ENCODE measurements at places on chromosomes 6 and 20.

DNA sequence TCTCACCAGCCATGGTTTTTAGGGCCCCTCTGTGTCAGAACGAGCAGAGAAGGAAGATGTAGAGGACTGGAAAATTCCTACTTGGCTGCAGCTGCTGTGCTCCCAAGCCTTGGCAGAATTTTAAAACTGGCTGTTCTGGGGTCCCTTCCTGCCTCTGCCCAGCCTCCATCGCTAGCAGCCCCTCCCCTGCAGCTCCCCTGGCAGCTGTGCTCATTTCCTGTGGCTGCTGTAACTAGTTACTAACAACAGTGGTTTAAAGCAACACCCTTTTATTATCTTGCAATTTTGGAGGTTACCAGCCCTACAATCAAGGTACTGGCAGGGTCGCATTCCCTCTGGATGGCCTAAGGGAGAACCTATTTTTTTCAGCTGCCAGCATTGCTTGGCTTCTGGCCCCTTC is 3.7 kb upstream of the CST11 start:
- DNase-seq, result no peak

DNA sequence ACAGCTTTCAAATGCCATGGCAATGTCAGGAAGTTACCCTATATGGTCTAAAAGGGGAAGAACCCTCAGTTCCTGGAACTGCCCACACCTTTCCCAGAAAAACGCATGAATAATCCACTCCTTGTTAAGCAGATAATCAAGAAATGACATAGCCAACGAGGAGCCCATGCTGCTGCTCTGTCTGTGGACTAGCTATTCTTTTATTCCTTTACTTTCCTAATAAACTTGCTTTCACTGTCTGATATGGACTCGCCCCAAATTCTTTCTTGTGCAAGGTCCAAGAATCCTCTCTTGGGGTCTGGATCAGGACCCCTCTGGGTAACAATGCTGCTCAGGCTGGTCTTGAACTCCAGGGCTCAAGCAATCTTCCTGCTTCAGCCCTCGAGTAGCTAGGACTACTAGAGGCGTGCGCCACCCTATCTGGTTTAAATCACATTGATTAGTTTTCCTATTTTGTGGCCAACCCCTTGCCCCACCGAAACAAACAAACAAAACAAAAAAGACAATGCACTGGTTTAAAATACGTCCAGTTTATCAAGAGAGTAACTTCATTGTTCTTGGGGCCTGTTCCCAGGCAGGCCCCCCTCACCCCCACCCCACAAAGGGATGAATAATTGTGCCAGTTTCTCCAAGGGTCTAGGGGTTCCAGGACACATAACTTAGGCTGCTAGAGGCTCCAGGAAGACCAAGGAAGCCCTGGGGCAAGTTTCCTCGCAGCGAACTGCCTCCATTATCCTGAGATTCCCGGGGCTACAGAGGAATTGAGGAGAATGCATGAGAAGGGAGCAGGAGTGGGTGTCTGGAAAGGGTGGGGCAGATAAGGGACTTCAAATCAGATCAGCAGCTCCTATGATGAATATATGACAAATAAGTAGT is 10.1 kb upstream of the AKAP12 start:
- no peak for DNase-seq

- DNase-seq, result no peak
Measured at GRCh38 chr6:12403201-12403826, 113.2 kb downstream of the EDN1 start.

DNA sequence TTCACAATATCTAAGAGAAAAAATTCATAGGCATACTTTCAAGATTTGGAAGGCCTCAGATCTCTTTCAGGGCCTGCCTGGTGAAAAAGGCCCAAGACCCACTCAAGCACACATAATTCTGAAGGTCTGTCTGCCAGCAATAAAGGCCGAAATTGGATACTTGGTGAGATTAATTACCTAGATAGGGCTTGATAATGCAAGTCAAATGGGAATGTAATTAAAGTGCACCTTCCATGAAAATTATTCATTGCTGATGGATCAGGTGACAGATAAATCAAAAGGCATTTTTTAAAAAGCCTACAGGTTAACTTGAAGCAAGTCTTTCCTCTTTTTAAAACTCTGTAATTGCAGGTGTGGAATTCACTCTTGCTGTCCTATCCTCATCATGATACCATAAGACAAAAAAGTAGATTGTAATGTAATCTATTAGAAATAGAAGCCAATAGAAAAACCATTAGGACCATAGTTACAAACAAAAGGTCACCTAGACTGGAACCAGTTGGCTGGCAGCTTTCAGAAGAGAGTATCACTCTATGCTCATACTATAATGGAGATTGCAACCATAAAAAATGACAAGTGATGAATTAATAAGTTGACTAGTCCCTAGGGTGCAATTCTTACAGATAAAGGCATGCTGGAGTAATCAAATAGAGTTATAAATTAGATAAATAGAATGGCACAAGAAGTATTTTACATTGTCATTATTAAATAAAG is 77.3 kb downstream of the EPHA7 start:
- no peak for DNase-seq

- no peak for DNase-seq
Measured at GRCh38 chr6:104614394-104614793, 245.3 kb downstream of the HACE1 start.

DNA sequence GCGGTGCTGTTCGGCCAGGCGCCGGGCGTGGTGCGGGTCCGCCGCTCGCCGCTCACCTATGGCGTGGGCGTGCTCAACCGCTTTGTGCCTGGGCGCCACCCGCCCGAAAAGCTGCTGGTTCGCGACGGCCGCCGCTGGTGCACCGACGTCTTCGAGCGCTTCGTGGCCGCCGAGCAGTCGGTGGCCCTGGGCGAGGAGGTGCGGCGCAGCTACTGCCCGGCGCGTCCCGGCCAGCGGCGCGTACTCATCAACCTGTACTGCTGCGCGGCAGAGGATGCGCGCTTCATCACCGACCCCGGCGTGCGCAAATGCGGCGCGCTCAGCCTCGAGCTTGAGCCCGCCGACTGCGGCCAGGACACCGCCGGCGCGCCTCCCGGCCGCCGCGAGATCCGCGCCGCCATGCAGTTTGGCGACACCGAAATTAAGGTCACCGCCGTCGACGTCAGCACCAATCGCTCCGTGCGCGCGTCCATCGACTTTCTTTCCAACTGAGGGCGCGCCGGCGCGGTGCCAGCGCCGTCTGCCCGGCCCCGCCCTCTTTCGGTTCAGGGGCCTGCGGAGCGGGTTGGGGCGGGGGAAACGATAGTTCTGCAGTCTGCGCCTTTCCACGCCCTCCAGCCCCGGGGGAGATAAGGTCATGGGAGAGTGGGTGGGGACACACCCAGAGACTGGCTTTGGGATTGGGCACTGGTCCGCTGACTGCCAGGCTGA is 15.7 kb downstream of the ADISSP start:
- DNase-seq, result no peak

DNA sequence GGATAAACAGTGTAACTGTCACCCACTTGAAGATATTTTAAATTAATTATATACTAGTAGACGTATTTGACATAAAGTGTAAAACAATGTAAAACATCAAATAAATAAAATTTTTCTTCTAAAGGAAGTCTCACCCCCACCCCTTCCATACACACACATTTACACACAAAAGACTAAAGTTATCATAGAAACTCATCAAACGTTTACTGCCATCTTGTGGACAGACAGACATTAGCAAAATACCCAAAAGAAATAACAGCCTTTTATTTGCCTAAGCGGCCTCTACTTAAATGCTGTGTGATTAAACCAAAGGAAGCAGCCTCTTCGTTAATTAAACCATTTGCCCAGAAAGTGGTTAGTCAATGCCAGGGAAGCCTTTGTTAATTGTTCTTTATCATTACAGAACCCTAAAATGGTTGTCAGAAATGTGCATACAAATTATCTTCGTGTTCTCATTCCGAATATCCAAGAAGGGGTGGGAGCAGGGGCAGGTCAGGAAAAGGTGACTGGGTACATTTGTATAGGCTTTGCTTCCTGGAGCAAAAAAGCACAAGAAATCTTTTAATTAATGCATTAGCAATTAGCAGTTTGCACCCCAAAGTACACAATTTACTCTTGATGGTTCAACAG is 176.2 kb upstream of the SASH1 start:
- no peak for DNase-seq

GRCh38 chr20:49267327-49267726 is 10.5 kb downstream of the ZNFX1 start:
- DNase-seq, result no peak

- no peak for DNase-seq
Measured at GRCh38 chr6:142860498-142860897, 84.5 kb downstream of the HIVEP2 start.

- DNase-seq, result no peak
Measured at GRCh38 chr6:165705941-165706340, 42.9 kb upstream of the PDE10A start.

All from cerebellar nuclear complex (tissue), 1 donor.